ENCODE measurements at places on chromosomes 7 and 10.

- DNase-seq: no peak
Measured at GRCh38 chr7:112897839-112898431, 107.7 kb upstream of the TMEM168 start.

DNA sequence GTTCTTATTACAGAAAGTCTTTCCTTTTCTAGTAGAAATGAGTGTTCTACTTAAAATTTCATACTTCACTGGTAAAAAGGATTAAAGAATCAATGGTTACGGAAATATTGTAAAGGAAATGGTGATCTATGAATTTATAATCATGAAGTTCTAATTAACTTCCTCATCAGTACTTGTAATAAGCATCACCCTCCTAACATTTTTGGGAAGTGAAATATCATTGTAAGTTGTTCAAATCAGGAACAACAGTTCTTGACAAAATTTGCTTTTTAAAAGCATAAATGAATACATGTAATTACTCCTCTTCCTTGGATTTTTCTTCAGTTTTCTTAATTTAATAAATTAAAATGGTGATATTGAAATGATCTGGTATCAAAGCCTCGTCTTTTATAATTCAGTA, 5.6 kb upstream of the PCGF5 start:
- DNase-seq: no peak

DNA sequence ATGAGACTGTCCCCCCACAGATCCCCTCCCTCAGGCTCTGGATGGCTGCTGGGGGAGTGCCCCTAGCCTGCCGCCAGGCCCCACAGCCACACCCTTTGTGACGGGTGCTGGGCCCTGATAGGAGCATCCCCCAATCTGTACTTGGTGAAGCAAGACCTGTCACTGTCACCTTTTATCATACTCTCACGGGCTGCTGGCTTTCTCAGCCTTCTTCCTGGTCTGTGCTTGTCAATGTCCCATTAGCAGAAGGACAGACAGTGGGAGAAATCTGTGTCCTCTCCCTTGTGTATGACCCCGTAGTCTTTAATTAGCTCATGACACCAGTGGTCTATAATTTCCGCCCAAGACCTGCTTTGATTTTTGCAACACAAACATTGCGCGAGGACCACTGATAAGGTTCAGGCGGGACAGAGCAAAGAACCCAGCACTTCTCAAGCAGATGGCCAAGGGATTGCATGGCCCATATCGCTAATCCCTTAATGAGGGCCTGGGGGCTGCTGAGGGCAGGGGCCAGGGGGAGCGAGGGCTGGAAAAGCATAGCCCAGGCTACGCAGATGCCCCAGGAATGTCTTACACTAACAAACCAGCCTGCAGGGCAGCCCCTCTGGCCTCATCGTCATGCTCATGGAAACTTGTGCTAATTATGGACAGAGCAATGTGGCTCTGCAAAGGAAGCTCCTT, 127.8 kb downstream of the PTPN20 start:
- DNase-seq: no peak

GRCh38 chr7:141012044-141012685, 2.6 kb downstream of the MRPS33 start:
- peak; percentile 56 for DNase-seq

GRCh38 chr7:99465421-99465768, 572 bp downstream of the ATP5MF start:
- no peak for DNase-seq

GRCh38 chr10:43892062-43892770, 243.5 kb upstream of the ZNF32 start:
- no peak for DNase-seq

- no peak for DNase-seq
Measured at GRCh38 chr7:7517754-7518153, 17.9 kb downstream of the COL28A1 start.

DNA sequence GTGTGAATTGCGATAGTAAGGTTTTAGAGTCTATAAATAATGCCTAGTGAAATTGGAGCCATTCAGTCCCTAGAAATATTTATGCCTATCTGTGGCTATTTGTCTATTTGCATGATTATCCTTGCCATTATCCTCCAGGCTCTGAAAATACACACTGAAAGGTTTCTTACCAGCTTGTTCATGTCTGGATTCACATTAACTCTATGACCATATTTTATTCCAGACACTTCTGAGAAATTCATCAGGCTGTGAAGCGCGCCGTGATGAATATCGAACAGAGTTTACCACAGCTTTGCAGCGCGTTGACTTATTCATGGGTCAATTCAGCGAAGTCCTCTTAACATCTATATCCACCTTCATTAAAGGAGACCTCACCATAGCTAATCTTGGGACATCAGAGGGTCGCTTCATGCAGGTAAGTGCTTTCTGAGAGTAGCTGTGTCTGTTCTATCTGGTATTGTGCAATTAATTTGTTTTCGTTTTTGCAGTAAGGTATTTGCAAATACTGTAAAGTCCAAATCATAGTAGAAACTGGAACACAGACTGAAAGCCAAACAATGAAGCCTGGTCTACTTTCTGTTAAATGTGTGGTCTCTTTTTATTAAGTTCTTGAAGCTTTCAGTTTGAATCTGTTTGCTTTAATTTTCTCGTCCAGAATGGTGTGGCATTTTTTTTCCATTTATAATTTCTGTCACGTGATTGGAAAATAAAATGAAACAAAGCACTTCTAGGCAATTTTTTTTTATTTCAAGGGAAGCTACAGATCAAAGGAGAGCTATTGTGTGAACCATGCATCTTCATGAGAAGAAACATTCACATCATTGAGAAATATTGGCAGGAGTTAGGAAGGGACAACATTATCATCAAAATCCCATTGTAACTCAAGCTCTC, 59.7 kb downstream of the MET start:
- no peak for DNase-seq

GRCh38 chr7:38940774-38941173, 31.8 kb upstream of the VPS41 start:
- DNase-seq: no peak

DNA sequence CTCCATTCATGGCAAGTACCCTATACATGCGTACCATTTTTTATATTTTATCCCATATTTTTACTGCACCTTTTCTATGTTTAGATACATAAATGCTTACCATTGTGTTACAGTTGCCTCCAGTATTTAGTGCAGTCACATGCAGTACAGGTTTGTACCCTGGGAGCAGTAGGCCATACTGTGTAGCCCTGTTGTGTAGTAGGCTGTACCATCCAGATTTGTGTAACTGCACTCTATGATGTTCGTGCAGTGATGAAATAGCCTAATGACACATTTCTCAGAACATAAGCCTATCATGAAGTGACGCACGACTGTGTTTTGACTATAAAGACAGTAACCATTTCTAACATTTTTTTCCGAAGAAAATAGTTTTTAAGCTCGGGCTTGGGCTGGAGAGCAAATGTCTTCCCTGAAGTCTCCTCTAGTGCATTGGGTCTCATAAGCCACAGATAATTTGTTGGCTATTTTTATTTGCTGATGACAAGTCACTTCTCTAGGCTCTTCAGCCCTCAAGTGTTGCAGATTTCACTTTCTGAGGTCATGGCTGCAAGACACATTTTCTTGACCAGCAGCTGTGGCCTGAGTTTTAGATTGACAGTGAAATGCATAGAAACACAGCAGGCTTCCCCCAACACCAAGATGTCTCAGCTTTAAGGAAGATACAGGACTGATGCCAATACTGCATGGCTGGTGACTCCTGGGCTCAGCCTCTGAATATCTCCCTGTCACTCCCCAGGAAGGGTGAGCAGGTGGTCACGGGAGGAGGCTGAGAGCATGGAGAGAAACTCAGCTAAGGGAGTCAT, 26.9 kb downstream of the EPDR1 start:
- no peak for DNase-seq

DNA sequence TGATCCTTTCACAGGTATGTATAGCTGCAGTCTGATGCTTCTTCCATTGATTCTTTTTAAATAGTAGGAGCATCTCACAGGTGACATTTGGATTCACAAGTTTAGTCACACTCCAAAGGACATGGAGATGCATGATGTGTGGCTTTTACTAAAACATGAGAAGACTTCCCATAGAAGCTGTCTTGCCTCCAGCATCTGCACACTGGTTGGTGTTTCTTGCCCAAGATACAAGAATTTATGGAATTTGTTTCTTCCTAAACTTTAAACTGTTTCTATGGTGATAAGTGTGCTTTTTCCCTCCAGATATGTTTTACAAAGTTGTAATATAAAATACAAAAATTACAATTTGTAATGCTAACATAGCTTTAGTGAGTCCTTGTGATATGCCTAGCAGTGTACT, 24.2 kb downstream of the ADIRF start:
- no peak for DNase-seq

- DNase-seq: no peak
Measured at GRCh38 chr10:22824984-22825383, 102.9 kb upstream of the ARMC3 start.

- no peak for DNase-seq
Measured at GRCh38 chr10:69261184-69261583, 17.1 kb upstream of the HK1 start.

GRCh38 chr10:36462194-36462593, 663.2 kb upstream of the ANKRD30A start:
- no peak for DNase-seq

DNA sequence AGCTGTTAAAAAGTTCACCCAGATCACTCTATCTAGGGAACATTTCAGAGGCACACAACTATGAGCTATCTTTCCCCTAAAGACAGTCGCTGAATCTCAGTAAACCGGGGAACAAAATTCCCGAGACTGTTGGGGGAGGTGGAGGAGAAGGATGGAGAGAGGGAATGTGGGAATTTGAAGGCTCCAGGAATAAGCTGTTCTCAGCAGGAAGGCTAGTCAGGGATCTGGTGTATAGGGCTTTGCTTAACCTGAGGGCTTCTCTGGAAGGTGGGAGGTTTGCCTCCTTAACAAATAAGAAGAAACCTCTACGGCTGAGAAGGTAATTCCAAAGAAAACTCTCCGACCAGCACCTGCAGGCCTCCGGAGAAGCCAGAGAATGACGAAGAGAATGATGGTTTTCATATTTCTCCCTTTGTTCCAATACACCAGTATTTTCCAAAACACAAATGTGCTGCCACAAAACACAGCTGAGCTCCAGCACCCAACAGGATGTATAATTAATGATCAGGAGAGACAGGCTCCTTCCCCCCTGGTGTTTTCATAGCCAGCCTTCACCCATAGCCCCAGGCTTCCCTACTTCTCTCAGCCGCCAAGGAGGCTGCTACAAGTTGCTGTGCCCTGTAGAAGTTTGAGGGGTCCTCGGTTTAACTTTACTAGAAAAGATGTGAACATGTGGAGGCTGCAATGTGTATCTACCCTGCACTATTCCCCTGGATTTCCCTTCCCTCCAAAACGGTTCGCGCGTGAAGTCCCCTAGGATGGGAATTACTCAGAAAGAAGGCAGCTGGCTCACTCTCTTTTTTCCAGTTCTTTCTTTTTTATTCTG, 2.0 kb downstream of the KCNMA1 start:
- no peak for DNase-seq

DNA sequence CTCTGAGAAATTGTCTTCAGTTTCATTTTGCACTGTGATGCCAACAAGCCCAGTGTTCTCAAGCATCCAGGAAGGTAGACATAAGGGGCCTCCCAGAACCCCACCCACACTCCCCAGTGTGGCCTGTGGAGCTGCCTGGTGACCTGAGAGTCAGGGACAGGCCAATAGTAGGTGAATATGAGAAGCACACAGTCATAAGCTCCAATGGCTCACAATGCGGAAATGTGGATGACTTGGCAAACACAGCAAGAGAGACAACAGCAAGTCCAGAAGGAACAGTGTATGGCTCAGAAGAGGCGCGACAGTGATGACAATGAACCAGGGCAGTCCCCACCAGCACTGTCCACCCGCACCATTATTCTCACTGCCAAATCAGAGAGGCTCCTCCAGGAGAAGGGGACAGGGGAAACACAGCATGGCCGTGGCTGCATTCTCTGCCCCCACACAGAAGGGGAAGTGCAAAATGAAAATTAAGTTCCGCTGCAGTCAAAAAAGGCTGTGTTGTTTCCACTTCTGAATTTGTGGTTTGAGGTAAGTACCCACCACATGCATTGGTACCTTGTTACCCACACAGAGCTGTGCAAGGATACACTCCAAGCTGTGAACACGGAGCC, 419.8 kb downstream of the GRID1 start:
- no peak for DNase-seq

DNA sequence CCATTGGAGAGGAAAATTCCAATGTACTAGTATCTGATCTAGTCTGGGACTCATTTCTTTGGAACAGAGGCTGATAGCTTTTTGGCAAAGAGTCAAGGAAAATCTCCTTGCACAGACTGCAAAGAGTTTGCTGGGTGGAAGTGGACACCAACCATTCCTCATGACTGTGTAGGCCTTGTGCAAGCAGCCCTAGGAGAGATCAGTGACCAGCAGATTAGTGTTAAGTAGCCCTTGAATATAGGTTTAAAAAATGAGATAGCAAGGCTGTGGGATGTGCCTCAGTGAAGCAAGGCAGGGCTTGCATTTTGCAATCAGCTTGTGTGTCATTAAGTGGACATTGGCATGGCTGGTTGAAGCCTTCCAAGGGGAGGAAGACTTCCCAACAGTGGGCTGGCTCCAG, 341.6 kb downstream of the PLXNA4 start:
- no peak for DNase-seq

- no peak for DNase-seq
Measured at GRCh38 chr7:55774327-55775050, 88.1 kb downstream of the SEPTIN14 start.

- DNase-seq: no peak
Measured at GRCh38 chr7:39527296-39527695, 38.9 kb upstream of the YAE1 start.

- no peak for DNase-seq
Measured at GRCh38 chr7:80732630-80733029, 94.2 kb downstream of the CD36 start.

GRCh38 chr7:120475994-120476393, 203.0 kb downstream of the KCND2 start:
- no peak for DNase-seq

GRCh38 chr10:95841661-95842498, 65.9 kb upstream of the CC2D2B start:
- no peak for DNase-seq

- peak; percentile 32 for DNase-seq
Measured at GRCh38 chr10:102729029-102730026, 14.4 kb upstream of the WBP1L start.

DNA sequence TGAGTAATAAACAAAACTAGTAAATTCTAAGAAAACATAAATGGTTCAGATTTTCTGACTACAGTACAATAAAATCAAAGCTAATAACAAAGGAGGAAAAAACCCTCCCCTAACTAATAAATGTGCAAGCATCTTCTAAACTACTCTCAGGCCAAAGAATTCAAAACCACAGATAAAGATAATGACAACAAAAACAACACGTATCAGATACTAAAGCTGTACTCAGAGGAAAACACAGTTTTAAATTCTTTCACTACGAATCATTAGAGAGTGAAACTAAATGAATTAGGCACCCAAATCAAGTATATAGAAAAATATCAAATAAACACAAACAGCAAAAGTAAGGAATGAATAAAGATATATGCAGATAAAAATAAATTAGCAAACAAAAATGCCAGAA, 200.9 kb downstream of the TEX36 start:
- DNase-seq: no peak

DNA sequence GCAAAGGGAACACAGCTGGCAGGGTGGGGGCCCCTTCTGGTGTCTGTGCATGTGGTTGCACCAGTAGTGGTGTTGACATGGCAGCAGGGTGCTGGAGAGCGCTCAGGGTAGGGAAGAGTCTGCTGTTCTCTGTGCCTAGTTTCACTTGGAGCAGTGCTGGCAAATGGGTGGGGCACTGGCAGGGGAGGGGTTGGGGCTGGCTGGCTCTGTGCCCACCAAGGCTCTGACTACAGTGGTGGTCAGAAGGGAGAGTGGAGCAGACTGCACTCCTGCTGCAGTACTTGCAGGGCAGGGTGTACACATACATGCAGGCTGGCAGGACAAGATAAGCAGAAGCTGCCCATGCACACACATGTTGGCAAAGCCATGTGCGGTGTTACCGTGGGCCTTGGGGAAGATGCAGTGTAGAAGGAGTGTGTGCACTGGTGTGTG, 18.2 kb downstream of the FAM25A start:
- no peak for DNase-seq
